ENCODE measurements at places on chromosomes 7 and 10. TPM values are rescaled to one million over a fixed set of nuclear protein-coding genes. Genes with fewer than 3 reads are reported as not detected.

The EN2 gene
- total RNA-seq: under 0.01 TPM

The DYNC1I1 gene
- 14.0 TPM for total RNA-seq

The SVIL gene
- total RNA-seq: 62.6 TPM

The ANXA8L1 gene
- not detected for total RNA-seq

The MYL7 gene
- total RNA-seq: not detected

The FAM25C gene
- not detected for total RNA-seq

The CALHM3 gene
- not detected for total RNA-seq

The CTTNBP2 gene
- total RNA-seq: 0.63 TPM

The AKR1D1 gene
- not detected for total RNA-seq

The NRCAM gene
- total RNA-seq: 3.3 TPM

The ASIC3 gene
- total RNA-seq: under 0.01 TPM

The GIMAP5 gene
- total RNA-seq: 255 TPM

All from dermis microvascular lymphatic vessel endothelial cell (primary cell).